ENCODE measurements at places on chromosomes 3 and 15.

DNA sequence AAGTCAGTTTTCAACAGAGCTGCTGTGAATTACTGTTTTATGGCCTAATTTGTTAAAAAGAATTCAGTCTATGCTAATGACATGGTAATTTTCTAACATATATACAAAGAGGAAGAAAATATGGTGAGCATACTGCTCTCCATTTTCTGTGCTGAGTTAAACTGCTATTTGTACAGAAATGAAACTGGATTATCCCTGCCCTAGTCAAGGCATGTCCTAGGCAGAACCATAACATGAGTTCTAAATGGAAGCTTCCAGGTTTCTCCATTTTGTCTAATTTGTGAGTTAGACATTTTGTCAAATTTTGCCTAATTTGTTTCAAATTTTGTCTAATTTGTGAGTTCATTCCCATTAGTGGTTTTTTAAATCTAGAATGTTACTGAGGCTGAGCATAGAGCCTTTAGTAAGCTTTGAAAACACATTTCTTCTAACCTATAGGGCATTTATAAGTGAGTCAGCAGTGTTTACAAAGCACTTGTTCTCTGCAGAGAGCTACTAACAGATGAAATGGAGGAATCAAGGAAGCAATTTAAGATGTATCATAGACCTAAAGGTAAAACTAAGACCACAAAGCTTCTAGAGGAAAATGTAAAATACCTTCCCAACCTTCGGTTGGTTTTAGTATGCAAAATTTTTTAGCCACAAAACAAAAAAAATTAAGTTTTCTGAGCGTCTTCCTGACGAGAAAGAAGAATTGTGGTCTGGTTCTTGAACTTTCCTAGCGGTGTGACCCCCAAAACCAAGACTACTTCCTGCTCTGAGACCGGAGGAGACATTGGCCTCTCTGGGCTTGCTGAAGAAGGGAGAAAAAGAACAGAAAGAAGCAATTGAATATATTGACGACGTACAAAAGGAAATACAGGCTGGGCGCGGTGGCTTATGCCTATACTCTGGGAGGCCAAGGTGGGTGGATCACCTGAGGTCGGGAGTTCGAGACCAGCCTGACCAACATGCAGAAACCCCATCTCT lies 9.8 kb downstream of the P2RY14 start:
- DNase-seq: no peak

- DNase-seq: no peak
Observed at GRCh38 chr15:63042877-63043334, 359 bp downstream of the TPM1 start.

- no peak for DNase-seq
Observed at GRCh38 chr15:101167753-101168462, 83.9 kb downstream of the CHSY1 start.

DNA sequence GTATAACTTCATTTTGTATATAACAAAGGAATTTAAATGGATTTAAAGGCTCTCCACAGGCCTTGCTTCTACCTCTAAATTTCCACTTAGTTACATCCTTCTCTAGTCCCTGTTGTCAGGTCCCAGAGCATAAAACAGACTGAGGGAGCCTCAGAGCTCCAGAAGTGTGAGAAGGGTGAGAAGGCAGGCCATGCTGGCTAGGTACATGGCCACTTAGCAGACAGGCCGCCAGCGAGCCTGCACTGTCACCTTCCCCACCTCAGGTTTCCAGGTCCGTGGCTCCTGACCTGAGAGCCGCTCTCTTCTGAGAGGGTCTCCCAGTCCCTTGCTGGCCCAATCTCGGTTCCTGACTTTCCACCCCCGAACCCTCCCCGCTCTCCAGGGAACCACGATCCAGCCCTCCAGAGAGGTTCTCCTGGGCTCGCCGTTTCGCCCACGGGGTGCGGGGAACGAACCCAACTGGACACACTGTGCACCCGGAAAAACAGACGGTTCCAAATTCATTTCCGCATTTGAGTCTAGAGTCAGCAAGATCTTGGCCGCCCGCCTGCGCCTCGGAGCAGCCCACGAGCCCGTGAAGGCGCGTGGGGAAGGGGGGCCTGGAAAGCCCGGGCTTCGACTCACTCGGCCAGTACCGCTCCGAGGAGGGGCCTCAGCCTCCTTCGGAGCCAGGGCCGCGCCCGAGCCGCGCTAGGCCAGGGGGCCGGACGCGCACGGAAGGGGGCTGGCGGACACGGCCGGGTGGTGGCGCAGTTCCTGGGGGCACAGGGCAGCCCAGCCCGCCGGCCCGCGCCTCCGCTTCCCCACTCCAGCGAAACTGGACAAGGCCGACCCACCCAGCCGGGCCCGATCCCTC lies 16.7 kb upstream of the SOX2 start:
- no peak for DNase-seq

DNA sequence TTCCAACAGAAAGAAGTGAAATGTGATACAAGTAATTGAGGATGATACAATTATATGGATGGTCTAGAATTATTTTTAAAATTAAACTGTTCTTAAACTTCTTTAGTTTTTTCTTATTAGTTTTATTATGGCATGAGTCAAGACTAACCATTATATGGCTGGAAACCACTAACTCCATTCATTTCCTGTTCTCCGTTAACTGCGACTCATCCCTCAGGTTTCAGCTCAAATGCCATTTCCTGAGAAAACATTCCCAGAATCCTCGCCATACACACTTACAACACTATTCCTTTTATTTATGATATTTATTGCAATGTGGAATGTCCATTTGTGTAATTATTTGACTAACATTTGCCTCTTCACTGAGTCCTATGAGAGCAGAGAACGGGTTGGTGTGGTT lies 394.1 kb downstream of the SOX2 start:
- DNase-seq: no peak

DNA sequence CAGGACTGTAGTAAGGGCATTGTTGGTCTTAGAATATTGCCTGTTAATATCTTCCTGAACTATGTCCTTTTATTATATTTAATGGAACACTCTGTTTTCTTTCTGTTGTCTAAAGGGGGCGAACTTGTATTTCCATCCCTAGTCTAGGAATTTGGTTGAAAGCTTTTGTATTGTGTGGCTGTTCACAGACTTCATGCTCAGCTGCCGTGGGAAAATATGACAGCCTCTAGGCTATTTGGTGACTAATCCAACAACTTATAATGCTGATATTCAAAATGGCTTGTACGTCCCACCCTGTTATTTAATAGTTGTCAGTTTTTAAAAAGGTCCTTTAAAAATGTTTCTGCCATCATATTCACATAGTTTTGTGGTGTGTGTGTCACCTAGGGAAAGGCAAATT lies 202.6 kb downstream of the KLHL25 start:
- no peak for DNase-seq

- no peak for DNase-seq
Observed at GRCh38 chr15:94238539-94239118, 7.3 kb downstream of the MCTP2 start.

DNA sequence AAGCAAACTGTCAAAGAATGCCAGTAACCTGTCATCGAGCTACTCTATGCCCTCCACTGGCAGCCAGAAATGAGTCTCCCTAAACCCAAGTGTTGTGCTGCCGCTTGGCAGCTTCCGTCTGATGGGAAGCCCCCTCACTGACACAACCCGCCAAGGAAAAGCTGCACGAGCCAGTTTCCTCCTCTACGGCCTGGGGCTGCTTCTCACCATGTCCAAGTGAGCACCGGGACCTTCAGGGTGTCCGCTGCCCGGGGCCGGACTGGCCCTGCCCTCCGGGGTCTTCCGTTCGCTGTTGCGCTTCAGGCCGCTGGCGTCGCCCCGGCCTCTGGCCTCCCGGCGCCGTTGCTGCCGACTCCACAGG lies 490 bp downstream of the TOMM70 start:
- DNase-seq: no peak

- DNase-seq: no peak
Observed at GRCh38 chr3:186708983-186709679, 8.0 kb upstream of the KNG1 start.

DNA sequence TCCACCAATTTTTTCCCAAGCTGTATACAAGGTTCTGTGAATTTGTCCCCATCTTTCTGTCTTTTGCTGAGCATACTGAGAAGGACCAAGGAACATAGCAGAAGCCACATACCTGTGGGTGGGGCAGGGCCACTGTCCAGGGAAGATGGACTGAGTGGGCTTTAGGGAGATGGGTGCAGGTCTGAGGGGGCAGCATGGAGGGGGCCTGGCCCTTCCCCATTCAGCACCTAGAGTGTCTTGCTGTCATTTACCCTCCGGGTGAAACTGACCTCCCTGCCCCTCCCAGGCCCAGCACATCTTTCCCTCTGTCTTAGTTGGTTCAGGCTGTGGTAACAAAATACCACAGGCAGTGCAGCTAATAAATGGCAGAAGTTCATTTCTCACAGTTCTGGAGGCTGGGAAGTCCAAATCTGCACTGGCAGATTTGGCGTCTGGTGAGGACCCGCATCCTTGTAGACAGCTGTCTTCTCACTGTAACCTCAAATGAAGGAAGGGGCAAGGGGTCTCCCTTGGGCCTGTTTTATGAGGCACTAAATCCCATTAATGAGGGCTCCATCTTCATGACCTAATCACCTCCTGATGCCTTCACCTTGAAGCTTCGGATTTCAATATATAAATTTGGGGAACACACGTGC lies 180.0 kb upstream of the SMAD3 start:
- no peak for DNase-seq

DNA sequence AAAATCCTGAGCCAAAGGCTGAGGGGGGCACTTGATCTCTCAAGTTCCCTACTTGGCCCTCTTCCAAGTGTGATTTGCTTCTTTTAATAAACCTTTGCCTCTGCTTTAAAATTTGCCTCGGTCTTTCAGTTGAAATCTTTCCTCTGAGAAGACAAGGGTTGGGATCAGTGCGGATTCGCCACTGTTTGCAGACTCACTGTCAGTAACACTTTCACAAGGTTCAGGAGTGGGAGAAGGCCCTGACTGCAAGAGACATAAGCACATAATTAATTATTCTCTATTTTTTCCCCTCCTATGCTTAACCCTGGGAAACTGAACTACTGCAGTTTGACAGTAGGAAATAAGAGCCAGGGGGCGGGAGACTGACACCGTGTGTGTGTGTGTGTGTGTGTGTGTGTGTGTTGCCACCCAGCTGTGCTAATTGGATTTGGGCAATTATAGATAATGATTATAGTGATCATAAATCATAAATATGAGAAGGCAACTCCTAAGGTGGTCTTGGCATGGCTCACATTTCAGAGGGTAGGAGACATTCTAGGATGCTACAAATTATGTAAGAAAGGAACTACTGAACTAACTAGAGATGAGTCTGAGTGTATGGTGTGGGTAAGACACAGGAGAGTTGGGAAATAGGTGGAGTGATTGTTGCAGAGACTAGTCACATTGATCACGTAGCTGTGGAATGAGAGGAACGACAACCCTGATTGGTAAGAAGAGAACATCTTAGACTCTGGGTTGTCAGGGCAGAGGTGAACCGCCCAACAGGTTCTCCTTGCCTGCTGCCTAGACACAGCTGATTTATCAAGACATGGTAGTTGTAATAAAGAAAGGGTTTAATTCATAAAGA lies 5.5 kb upstream of the ZNF662 start:
- no peak for DNase-seq

GRCh38 chr15:84099181-84099580 lies 136.4 kb upstream of the GOLGA6L4 start:
- no peak for DNase-seq

GRCh38 chr3:45610119-45610518 lies 15.6 kb downstream of the LIMD1 start:
- no peak for DNase-seq

GRCh38 chr15:73681856-73682599 lies 2.2 kb upstream of the CD276 start:
- DNase-seq: no peak

GRCh38 chr15:99749386-99749785 lies 16.1 kb upstream of the LYSMD4 start:
- no peak for DNase-seq

GRCh38 chr3:172582712-172583111 lies 59.5 kb upstream of the TNFSF10 start:
- DNase-seq: no peak

DNA sequence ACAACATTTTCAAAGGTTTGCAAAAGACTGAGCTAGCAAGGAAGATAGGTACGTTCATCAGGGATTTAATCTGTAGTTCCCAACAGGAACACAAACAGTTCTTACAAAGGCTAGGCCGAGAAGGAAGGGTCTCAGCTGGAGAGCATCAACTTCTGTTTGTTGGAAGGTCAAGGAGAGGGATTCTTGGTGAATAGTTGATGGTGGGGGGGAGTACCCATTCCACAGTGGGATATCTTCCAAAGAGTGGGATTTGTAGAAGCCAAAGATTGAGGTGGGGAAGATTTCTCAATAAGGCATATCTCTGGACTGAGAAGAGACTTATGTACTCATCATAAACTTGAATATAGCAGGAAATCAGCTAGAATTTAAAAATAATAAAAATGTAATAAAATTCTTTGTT lies 231.8 kb downstream of the CHST2 start:
- no peak for DNase-seq

- DNase-seq: no peak
Observed at GRCh38 chr3:125035217-125035616, 20.6 kb downstream of the HEG1 start.

GRCh38 chr3:94336046-94336753 lies 273.3 kb downstream of the NSUN3 start:
- DNase-seq: peak; percentile 17

DNA sequence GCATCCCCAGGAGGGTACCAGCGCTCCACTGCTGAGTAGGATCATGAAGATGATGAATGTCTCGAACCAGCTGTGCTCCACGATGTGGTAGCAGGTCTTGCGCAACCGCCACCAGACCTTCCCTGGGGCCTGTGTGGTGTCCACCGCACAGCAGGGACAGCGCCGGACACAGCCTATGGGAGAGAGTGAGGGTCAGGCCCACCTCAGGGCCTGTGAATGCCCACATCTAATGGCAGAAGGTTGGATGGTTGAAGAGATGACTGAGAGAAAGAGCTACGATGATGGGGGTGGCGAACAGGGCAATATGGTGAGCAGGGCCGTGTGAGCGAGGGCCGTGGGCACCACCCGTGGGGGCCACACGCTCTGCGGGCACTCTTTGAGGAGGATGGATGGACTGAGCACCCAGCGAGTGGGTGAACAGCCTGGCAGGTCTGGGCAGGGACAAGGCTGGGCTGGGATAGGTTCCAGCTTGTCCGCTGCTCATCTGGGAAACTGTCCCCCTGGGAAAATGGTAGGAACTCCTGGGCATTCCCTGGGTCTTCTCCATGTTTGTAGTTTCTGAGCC lies 74.1 kb downstream of the SCN5A start:
- no peak for DNase-seq

- no peak for DNase-seq
Observed at GRCh38 chr3:131922356-131922755, 112.5 kb downstream of the CPNE4 start.

DNA sequence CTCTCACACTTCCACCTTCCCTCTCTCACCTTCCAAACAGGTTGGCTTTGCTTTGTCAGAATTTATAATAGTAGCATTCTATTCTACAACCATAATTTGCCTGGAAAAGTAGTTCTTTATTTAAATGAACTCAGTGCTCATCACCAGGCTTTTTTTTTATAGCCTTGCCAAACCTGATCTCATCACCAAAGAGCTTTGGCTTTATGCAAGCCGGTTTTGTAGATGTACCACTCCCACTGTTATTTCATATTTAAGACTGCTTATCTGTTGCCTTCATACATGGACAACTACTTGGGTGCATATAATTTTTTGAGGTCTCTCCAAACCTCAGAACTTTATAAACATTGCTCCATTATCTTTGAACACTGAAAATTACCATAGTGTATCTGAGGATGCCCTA lies 246.1 kb upstream of the PPP2R3A start:
- DNase-seq: no peak

- no peak for DNase-seq
Observed at GRCh38 chr3:66401675-66402491, 98.9 kb downstream of the LRIG1 start.

- DNase-seq: no peak
Observed at GRCh38 chr3:179418610-179419009, 32.7 kb downstream of the GNB4 start.

- DNase-seq: no peak
Observed at GRCh38 chr3:188523291-188523690, 369.3 kb downstream of the LPP start.
